Sciatic nerve (tissue), 2 donors: ENCODE measurements at places on chromosomes 11 and 22. TPM values are rescaled to one million over a fixed set of nuclear protein-coding genes. Genes with fewer than 3 reads are reported as not detected.

HTR3A gene
- not detected for total RNA-seq

OR8D4 gene
- total RNA-seq, result not detected

GRCh38 chr11:68128682-68129327 lies 7.6 kb upstream of the CHKA start:
- peak; percentile 75 for DNase-seq

DNA sequence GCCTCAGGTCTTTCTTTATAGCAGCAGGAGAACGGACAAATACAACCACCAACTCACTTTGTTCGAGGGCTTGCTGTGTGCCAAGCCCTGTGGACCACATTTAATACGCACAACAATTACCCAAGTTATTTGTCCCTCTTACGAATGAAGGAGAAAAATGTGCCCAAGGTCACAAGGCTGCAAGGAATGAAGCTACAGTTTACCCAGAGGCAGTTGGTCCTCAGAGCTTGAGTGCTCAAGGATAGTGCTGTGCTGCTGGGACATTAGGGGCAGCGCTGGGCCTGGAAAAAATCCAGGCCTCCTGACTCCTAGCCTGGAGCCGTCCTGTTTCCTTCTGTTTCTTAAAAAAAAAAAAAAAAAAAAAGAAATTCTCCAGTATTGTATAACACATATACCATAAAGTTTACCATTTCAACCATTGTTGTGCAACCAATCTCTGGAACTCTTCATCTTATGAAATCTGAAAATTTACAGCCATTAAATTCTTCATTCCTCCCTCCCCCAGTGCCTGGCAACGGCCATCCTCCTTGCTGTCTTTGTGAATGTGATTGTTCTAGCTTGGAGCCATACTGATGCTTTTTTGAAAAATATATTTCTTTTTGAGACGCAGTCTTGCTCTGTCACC lies 1.0 kb upstream of the C11orf86 start:
- no peak for DNase-seq

DNA sequence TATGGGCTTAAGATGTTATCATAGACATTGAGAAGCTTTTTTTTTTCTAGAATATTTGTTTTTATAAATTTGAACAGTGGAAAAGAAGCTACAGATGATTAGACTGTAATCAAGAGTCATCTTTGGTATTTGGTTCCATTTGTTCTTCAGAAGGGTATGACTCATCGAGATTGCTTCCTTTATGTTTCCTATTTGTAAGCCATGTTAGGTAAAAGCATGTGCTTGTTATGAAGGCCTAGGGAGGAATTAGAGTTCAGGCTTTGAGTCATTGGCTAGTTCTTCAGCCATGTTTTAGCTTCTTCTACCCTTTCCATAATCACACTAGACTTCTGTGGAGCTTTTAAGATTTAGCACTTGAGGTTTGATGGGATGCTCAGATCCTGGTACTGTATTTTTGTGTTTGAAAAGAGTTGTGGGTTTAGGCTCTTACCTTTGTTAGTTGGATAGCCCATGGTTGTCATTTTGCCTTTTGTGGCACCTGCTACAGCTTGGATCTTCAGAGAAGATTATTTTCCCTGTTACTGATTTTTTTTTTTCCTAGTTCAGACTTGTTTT lies 44.3 kb downstream of the POLD3 start:
- DNase-seq, result no peak

GRCh38 chr11:29780756-29781155 lies 236.1 kb downstream of the KCNA4 start:
- DNase-seq, result no peak

DNA sequence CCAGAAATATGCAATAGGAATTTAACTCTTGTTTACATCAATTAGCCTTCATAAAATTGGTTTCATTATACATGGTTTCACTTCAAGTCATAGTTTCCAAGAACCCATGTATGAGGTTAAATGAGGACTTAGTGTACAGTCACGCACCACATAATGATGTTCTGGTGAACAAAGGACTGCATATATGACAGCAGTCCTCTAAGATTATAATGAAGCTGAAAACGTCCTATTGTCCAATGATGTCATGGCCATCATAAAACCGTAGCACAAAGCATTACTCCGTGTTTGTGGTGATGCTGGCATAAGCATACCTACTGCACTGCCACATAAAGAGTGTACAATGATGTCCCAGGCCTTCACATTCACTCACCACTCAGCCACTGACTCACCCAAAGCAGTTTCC lies 31.1 kb downstream of the SMCO4 start:
- no peak for DNase-seq

- DNase-seq, result no peak
Measured at GRCh38 chr11:38517991-38518390, 1920.0 kb upstream of the RAG2 start.

- no peak for DNase-seq
Measured at GRCh38 chr11:11521306-11522002, 100.4 kb downstream of the GALNT18 start.

- no peak for DNase-seq
Measured at GRCh38 chr22:34886391-34886790, 179.6 kb upstream of the ISX start.

DNA sequence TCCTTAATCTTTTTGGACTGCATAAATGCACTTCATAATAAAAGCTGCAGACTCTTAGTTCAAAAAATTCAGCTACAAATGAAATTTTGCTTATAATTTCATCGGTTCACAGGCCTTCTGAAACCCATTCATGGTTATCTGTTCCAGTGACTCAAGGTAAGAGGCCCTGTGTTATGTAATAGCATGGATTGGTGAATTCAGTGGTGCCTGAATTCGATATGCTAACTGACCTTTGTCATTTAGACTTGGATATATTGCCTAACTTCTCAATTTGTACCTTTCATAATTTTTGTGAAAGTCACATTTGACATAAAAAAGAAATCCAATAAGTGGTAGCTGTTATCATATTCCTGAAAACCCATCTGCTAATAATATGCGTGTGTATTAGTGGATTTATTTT lies 349.9 kb upstream of the KIRREL3 start:
- DNase-seq, result no peak

DNA sequence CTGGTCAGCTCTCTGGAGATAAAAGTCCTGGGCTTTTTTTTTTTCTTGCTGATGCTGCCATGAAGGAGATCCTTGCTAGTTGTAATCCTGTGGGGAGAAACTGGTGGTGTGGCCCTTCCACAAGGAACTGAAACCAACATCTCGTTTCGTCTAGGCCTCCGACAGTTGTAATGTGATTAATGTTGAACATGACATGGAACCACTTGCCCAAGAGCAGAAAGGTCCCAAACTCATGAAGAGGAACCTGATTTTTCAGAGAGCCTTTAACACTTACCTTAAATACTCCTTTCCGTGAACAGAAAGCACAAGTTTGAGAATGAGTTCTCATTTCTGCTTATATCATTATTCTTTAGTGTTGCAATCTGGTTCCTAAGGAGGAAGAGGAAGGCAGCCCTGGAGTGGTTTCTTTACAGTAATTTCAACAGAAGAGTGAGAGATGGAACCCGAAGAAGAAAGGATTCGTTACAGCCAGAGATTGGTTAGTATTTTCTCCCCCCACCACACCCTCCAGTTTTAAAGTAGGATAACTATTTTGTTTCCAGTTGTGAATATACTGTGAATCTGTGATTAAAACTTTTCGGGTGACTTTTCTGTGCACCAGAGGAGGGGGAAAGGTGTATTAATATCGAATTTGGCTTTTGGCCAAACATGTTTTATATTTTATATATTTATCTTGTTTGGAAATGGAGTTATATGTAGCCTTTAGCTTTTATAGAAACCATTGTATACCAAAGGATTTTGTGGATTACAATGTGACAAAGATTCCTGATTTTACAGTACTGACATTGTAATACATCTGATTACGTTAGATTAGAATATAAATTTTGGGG lies 2.0 kb downstream of the KDM2A start:
- peak; percentile 30 for DNase-seq
